ENCODE measurements at places on chromosomes 7 and 10.

DNA sequence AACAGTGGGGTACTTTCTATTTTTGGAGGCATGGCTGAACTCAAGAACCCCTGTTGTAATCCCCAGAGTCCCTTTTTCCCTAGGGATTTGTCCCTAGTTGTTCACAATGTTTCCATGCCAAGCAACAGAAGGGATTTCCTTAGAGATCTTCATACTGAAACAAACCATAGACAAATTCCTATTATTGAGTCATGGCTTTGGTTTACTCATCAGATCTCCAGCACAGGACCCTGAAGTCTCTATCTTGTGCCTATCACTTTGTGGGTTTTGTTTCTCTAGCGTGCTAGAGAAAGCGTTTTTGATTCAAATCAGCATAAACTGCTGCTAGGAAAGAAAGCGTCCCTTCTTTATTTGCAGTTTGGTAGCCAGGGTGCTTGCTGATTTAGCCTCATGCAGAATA is 165.0 kb downstream of the BAMBI start:
- no peak for DNase-seq

DNA sequence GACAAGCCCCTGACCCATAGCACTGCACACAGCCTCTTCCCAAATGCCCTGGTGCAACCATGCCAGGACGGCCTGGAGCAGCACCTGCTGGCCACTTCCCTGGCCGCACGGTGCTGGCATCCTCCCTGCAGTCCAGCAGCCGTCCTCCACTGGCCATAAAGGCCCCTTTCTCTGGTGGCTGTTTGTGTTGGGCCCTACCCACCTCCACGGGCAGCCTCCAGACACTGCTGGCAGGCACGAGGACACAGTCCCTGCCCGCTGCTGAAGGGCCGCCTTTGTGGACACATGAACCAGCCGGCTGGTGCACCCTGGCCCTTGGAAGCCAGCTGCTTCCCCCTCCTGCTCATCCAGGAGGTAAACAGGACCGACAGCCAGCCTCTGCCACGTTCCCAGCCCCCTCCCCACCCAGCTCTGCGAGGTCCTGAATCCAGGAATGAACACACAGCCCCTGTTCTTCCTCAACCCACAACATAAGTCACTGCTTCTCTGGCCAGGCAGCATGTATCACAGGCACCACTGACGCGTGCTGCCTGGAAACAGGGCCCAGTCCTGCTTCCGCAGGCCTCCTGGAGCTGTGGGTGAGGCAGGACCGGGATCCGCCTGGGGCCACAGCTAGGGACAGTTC is 43.8 kb downstream of the SPOCK2 start:
- DNase-seq, result no peak

DNA sequence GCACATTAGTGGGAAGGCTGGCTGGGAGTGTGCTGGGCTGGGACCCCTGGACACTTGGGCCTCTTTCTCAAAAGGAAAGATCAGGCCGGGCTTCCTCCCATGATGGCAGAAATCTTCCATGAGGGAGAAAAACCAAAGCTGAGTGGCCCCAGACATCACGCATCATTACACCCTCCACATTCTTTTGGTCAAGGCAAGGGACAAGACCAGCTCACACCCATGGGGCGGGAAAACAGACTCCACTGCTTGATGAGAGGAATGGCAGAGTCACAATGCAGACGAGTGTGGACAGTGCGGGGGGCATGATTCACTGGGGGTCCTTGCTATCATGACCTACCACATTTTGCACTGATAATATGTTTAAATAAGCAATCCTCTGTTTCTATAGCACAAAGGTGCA is 73.3 kb downstream of the CREB3L2 start:
- DNase-seq, result no peak

GRCh38 chr7:68309271-68309670 is 1289.0 kb upstream of the AUTS2 start:
- DNase-seq, result no peak

- no peak for DNase-seq
These were observed 11.2 kb downstream of the C10orf120 start for GRCh38 chr10:122688293-122688989.
